Skin of body (tissue), 3 donors: ENCODE measurements at places on chromosomes 1 and 21.

DNA sequence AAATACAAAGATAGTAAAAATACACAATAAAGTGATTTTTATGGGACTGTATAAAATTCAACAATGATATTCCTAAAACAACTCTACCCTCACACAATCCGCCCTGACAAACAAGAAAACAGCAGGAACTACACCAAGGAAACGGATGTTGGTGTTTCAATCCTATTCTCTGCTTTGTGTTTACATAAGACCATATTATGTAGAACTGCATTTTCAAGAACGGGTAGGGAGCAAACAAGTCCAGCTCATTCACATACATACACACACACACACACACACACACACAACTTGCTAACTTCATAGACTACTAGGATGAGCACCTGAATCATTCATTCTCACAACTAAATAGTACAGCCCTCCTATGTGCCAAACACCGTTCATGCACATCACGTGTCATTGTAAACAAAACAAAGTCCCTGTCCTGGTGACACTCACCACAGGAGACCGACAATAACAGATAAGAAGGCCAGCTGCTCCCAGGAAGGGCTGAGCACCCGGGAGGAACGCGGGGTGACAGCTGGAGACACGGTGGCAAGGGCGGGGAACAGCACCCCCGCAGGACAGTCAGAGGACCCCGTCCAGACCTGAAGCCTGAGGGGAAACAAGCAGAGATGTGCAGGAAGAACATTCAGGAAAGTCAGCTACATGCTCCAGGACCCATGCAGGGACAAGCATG, 43.0 kb downstream of the NPHP4 start:
- DNase-seq: no peak

- DNase-seq: no peak
Observed at GRCh38 chr1:40030528-40031135, 9.9 kb upstream of the CAP1 start.

DNA sequence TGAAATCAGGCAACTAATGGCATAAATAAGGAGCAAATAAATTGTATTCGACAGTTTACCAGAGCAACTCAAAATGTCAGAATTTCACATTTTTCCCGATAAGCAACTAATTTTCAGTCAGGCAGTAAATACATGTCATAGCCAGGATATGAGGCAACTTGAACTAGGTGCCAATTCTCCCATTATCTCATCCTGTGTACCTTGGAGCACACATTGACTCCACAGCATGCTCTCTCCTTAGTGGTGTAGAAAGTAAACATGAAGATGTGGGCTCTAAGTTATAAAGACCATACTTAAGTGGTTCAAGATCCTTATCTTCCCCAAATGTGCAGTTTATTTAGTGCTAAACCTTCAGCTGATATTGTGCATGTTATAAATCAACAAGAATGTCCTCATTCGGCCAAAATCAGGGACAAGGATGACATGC, 197.8 kb downstream of the VAV3 start:
- DNase-seq: no peak

- no peak for DNase-seq
Observed at GRCh38 chr1:212496682-212497081, 64.0 kb downstream of the NENF start.

- no peak for DNase-seq
Observed at GRCh38 chr1:12272770-12273169, 42.9 kb downstream of the VPS13D start.

DNA sequence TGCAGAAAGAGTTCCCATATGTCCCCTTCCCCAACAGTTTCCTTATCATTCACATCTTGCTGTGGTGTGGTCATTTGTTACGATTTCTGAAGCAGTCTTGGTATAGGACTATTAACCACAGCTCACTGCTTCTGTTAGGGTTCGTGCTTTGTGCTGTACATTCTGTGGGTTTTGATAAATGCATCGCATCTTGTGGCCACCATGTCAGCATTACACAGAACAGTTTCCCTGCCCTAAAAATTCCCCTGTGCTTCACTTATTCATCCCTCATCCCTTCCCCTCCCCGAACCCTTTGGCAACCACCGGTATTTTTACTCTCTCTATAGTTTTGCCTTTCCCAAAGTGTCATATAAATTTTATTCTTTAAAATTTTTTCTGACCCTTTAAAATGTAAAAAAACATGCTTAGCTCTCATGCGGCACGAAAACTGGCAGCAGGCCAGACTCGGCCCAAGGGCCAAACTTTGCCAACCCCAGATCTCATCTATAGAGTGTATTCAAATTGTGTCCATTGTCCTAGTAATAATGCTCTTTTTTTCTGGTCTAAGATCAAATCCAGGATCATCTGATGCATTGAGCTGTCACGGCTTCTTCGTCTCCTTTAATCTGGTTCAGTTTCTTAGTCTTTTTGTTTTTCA, 78.2 kb downstream of the SIM2 start:
- no peak for DNase-seq

DNA sequence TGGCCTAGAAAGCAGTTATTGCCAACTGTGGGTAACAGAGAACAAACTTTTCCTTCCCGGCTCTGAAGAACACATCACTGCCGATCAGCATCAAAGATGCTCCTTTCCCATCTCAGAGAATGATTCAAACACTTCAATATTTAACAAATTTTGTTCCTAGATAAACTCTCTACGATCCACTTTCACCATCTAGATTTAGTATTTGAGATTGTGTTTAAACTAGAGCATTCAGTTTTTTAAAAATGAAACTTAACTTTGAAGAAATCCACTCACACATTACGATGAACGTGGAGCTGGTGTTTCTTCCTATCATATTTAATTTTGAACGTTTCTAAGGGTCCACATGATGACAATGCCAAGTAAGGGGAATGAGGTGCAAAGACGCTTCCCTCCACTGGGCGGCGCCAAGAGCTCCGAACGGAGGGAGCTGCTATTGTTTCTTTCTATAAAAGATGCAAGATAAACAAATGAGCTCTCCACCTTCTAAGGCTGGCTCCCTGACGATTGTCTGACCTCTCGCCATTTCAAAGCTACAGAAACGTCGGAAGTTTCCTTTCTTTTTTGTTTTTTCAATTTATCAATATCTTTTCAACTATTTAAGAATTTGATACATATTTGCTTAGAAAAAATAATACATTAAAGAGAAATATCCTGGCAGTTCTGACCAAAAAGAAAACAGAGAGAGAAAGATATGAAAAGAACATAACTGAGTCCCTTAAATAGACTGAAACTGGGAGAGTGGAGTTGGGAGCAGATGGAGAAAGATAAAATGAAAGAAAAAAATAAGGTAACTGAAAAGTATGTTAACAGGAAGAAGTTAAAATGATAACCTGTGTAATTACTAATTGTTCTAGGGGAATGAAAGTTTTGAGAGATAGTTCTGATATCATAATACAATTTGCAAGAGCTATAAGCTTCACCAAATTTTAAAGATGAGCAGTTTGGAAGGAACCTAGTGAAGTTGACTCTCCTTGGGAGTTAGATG, 4.4 kb upstream of the BARHL2 start:
- peak; percentile 27 for DNase-seq
